ENCODE measurements at places on chromosomes 7 and 10.

DNA sequence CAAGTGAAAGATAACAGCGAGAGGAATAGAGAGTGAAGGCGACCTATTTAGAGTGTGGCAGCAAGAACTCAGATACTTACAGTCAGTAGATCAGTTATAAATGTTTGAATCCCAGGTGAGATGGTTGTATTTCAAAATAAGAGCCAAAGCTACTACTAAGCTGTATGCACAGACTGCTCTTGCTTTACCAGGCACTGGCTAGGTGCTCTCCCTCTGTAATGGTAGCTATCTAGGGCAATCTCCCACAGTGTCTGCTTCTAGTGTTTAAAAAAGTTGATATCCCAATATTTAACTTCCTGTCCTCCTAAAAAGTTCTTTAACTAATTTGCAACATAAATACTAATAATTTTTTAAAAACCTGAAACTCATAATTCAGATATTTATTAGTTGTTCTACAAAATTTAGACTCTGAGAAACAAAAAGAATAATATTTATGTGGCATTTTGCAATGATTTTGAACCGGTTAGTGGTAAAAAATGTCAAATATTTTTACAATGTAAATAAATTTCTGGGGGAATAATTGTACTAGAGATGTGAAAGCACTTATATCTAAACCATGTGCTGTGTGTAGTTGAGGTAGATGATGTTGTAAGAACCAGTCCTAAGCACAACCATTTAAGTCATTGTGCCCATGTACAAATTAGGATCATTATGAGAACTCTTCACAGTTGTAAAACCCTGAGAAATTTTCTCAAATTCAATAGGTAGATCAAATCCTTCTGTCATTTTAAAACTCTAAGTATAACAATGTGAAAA is 349.3 kb upstream of the SEMA3D start:
- no peak for DNase-seq

DNA sequence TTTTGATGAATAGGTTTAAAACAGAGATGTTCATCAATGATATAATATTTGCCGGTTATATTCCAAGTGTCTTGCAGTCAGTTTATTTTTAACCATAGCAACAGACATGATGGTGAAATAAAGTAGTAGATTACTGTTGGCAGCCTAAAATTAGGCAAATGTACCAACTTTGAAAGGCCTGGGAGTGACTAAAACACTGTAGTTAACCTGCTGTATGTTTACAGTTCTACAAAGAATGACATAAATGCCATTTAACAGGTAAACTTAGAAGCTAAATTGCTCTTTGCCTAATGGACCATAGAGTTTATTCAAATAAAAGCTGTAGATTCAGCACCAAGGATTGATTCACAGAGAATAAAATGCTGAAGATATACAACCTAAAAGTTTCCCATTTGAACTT is 64.1 kb downstream of the PHTF2 start:
- no peak for DNase-seq

GRCh38 chr10:94496010-94496409 is 49.6 kb upstream of the HELLS start:
- no peak for DNase-seq

DNA sequence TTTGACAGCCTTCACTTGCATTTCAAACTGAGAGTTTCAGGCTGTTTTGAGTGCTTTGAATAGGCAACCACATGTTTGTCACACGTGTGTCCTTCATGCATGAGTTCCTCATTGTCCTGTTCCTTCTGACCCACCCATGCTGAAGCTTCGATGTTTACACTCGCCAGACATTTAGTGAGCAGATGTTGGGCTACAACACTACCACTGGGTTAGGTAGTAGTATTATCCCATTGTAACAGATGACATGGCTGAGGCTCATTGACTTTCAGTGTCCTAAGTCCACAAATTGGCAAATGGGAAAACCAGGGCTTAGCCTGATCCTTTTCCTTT is 456.1 kb downstream of the PHTF2 start:
- no peak for DNase-seq

DNA sequence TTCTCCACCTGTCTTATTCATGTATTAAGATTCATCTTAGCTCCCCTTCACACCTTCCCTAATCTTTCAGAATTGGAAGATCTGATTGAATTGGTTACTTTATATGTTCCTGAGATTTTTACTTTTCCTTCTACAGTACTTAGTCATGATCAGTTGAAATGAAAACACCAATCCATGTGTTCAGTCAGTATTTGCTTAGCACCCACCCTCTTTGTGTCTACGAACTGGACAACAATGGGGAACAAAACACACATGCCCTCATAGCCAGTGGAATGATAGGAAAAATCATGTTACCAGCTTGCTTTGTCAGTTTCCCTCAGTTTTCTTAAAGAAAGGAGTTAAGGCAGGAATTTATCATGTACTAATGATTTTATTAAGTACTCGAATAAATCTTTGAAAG is 2.0 kb downstream of the MASTL start:
- DNase-seq, result no peak

- no peak for DNase-seq
Measured at GRCh38 chr10:20254078-20254477, 437.8 kb downstream of the PLXDC2 start.

GRCh38 chr7:84247591-84247990 is 53.0 kb upstream of the SEMA3A start:
- no peak for DNase-seq
